Anterior cingulate cortex (tissue), 58 donors: ENCODE measurements at places on chromosomes 6 and 20.

GRCh38 chr6:158516098-158516497, 43.8 kb upstream of the TMEM181 start:
- no peak for DNase-seq

DNA sequence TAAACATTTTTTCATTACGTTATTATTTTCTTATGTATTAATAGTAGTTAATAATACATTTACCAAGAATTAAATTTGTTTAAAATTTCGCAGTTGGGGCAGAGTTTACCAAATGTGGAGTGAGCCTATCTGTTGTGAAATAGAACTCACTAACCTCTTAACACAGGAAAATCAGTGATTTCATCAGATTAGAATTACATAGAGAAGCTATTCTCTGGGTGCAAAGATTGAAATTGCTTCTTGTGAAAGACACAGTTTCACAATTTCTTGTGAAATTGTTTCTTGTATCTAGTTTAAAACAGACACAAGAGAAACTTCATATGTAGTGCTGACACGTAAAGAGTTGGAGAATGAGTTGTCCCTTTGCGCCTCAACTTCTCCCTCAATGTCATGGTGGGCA, 69.4 kb upstream of the PRL start:
- DNase-seq: no peak

DNA sequence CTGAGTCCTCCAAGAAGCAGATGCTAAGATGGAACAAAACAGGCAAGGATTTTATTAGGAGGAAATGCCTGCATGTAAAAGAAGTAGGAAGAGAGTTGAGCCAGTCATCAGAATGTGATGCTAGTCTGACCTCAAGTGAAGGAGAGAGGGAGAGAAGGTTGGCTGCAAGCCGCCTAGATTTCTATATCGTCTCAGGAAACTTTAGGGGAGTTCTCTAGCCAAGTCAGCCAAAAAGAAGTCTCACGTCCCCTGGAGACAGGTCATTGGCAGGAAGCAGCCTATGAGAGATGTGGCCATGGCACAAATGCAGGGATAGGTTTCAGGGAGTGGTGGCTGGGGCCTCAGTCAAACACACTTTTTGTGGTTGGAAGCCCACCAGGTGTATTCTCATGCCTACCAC, 378.0 kb downstream of the CD109 start:
- no peak for DNase-seq

- DNase-seq: no peak
Observed at GRCh38 chr6:21171801-21172200, 421.8 kb upstream of the SOX4 start.

GRCh38 chr6:4941782-4942672, 61.8 kb downstream of the RPP40 start:
- DNase-seq: no peak

DNA sequence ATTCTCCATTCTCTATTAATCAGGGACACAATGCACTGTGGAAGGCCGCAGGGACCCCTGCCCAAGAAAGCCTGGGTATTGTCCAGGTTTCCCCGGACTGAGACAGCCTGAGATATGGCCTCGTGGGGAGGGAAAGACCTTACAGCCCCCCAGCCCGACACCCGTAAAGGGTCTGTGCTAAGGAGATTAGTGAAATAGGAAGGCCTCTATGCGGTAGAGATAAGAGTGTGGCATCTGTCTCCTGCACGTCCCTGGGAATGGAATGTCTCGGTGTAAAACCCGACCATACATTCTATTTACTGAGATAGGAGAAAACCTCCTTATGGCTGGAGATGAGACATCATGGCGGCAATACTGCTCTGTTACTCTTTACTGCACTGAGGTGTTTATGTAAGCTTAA, 15.7 kb upstream of the EIF2S2 start:
- DNase-seq: no peak

DNA sequence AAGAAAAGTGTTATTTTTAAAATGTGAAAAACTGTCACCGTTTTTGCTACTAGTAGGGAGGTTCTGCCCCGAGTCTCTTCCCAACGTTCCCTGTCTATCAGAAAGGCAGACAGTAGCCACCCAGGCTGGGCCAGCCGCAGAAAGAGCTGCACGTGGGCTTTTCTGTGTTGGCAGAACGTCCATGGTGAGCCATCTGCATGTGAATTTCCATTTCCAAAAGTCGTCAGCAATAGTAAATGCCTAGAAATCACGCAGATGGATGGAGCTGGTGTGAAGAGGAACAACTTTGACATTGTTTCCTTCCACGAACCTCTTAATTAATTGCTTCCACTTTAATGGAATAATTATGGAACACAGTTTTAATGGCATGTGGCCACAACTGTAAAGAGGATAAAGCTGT, 97.5 kb downstream of the FAM120B start:
- DNase-seq: peak; percentile 54

GRCh38 chr20:58702161-58702510, 9.5 kb downstream of the NPEPL1 start:
- no peak for DNase-seq

DNA sequence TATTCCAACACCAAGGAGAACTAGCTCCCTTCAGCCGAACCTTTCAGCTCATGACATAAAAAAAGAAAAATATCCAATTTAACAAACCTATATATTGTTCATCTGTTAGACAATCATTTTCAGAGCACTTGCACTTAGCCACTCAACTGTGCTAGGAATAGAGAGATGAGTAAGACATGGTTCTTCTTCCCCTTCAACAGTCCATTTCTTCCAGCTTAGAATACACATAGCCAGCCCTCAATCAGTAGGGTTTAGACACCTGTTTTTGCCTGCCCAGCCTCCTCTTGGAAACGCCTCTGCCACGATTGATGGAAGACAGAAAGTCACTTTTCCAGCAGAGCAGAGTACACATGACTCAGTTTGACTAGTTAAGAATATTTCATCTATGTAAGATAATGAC, 21.8 kb downstream of the ADNP start:
- DNase-seq: no peak

- no peak for DNase-seq
Observed at GRCh38 chr20:5773589-5773988, 23.4 kb downstream of the SHLD1 start.

DNA sequence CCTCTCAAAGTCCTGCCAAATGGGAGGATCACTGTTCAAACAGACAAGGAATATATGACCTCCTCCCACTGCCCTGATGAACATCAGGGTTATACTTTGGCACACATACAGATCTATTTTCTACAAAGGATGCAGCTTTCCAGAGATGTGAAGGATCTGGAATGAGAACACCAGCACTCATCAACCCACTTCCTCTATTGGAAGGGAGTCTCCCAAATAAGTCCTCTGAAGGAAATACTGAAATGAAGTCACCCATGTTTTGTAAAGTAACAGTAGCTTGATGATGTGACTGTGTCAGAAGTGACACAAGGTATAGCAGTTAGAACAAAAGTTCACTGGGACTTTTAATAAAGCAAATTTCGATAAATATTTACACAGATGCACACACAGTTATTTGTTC, 104.9 kb downstream of the OGFRL1 start:
- DNase-seq: no peak

DNA sequence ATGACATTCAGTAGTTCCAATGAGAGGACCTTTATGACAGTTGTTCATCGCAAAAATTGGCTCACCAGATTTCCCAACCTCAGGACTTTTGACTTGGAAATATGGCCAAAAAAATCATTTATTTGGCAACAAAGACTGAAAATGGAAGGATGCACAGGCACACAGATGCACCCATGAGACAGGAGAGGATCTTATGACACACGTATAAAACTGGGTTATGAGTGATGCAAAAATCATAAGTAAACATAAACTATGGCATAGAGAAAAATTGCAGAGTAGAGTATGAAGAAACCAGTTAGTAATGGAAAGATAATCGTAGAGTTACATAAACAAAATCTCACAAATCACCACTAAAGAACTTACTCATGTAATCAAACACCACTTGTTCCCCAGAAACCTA, 546.9 kb downstream of the ADGRB3 start:
- no peak for DNase-seq

GRCh38 chr6:106451439-106451838, 90.9 kb downstream of the CRYBG1 start:
- DNase-seq: no peak

- DNase-seq: no peak
Observed at GRCh38 chr20:62066339-62066982, 780 bp upstream of the TAF4 start.

GRCh38 chr6:41470029-41470330, 76.2 kb upstream of the FOXP4 start:
- DNase-seq: no peak

- DNase-seq: no peak
Observed at GRCh38 chr6:144279484-144280150, 5.5 kb upstream of the UTRN start.

GRCh38 chr20:3166913-3167342, 6.4 kb downstream of the LZTS3 start:
- DNase-seq: no peak

- DNase-seq: no peak
Observed at GRCh38 chr6:9159051-9159450, 723.7 kb upstream of the SLC35B3 start.

DNA sequence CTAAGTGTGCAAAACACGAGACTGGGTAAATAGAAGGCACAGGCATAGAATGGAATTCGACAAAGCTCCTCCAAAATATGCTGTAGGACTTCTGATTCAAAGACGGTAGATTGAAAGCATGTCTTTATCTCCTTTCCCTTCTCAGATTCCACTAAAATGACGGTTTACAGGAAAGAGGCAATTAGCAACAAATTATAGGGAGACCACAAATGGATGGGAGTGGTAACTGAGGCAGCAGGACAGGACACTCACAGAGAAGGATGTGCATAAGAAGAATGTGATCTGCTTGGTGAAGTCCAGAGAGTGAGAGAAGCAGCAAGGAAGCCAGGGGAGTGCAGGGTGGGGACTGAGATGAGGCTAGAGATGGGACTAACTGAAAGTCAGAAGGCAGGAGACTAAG, 113.4 kb upstream of the MRPS10 start:
- no peak for DNase-seq

GRCh38 chr6:4587171-4587570, 189.0 kb upstream of the CDYL start:
- no peak for DNase-seq

GRCh38 chr6:20409427-20409971, 7.8 kb downstream of the E2F3 start:
- DNase-seq: no peak

GRCh38 chr20:20233041-20233514, 134.8 kb upstream of the INSM1 start:
- no peak for DNase-seq

GRCh38 chr20:35087355-35087754, 5.3 kb downstream of the TRPC4AP start:
- no peak for DNase-seq

DNA sequence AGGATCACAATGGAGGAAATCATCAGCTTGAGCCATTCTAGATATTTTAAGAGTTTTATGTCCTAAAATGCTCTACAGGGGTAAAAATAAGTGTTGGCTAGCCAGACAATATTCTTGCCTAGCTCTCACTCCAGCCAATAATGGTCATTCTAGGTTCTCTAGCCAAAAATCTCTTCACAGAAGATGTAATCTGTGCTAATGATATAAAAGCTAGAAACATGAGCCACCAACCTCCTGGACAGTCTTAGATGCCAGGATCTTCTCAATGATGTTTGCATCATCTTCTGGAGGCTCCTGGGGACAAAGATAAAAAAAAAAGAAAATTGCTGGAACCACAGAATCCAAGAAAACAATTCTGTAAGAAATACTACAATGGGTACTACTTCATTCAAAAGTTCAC, 119.1 kb downstream of the CHD6 start:
- no peak for DNase-seq

- no peak for DNase-seq
Observed at GRCh38 chr6:151475653-151476523, 17.9 kb upstream of the CCDC170 start.

DNA sequence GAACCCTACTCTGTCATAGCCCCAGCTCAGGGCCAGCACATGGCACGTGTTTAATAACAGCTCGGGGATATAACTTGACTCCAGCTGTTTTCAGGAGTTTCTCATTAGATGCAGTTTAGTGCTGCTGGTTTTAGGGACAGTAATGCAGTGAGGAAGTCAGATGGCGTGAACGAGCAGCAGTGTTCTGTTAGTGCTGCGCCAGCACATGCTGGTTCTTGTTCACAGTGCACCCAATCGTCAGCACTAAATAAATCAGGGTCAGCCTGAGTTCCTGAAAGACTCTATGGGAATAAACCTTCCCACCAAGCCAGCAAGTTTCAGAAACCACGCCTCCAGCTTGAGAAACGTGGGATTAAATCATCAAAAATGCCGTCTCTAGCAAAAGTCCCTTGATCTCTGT, 235.9 kb upstream of the SUPT3H start:
- DNase-seq: no peak

GRCh38 chr20:22495789-22496188, 88.6 kb downstream of the FOXA2 start:
- no peak for DNase-seq

DNA sequence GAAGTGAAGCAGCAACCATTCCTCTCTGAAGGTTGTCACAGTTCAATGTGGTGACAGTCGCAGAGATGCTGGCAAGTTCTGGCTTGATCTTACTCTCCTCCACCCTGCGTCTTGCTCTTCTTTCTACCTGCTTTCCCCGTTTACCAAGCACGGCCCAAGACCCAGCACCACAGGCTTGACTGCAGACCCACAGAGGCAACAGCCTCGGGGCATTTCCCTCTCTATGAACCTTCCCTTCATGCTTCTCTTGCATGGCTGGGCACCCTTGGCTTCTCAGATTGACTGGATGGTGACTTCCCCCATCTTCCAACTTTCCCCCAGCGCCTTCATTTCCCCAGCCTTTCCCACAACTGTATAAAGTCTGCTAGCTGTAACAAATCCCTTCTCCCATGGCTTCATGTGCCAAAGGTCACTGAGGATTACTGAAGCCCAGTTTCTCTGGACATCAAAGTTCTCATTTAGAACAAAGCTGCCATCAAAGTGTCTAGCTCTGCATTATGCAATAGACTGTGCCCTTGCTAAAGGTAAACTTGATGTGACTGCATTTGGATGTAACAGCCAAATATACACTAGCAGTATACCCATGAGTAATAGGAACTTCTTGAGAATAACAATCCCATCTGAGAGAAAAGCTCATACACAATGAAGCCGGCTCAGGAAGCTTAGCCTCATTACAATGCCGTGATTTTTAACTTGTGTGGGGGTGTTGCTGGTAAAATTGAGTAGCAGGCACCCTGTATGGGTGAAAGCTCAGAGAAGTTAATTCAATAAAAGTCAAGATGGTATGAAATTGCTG, 723.1 kb upstream of the FLRT3 start:
- no peak for DNase-seq

DNA sequence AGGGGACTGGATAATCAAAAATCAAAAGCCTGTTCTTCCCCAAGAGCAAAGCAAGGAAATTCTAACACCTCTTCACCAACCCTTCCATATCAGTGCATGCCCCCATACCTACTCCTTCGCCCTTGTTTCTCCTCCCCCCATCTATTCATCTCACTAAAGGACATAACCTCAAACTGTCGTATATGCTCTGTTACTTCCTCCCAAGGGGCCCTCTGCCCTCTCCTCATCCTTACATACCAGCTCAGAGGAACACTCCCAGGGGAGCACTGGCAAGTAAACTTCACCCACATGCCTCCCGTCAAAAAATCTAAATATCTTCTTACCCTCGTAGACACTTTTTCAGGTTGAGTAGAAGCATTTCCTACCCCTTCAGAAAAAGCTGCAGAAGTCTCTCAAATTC, 9.4 kb upstream of the ADTRP start:
- DNase-seq: no peak
